ENCODE measurements at places on chromosomes 6 and 20.

DNA sequence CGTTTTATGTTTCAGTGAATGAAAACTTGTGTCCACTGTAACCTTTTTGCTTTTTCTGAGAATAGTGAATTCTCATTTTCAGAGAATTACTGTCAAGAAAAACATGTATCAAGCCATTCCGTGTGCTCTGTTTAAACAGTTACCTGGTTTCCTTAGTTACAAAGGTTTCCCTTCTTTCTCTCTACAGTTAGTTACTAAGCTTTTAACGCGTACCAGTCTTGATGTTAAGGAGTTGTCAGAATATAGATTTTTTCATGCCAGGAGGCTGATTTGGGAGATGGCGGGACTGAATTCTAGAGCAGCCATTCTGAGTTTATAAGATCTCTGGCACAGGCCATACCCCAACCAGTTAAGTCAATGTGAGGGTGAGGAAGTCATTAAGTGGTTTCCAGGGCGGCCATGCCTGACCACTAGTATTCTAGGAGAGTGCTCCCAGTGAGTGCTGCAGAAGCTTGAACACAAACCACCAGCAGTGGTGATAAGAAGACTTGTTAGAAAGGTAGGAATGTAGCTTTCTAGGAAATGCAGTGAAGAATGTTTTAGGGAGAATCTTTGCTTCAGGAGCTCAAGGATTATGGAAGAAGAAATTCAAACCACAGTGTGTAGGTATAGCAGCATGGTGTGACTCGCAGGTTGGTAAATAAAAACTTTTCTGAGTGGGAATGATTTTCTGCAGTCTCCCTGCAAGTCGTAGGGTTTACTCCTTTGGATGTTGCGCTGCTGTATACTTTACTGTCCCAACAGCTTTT, 112.9 kb downstream of the JARID2 start:
- no peak for DNase-seq

DNA sequence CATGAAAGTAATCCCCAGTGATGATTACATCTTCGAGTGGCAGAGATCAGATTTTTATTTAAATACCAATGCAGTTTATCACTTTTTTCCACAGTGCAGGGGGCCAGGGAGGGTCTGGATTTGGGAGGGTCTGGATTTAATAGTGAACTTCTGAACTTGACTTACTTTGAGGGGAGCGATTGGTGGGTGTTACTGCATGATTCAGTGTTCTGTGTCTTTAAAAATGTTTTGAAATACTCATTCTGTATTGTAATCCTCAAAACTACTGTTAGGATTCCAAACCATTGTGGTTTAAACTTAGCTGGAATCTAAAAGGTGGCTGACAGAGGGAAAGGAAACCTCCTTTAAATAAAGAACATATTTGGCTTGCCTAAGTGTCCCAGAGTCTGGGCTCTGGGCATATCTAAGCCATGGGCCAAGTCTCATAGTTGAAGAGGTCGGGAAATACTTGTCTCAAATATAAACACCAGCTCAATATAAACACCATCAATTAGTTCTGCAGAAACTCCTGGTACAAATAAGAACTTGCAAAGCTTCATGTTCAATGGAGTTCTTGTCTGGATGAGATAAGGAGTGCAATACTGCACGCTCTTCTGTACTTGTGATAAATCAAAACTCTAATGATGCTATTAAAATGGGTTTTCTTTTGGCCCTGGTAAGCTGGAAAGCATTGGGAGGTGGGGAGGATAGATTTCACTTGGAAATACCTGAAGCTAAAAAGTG, 14.4 kb downstream of the JARID2 start:
- no peak for DNase-seq

DNA sequence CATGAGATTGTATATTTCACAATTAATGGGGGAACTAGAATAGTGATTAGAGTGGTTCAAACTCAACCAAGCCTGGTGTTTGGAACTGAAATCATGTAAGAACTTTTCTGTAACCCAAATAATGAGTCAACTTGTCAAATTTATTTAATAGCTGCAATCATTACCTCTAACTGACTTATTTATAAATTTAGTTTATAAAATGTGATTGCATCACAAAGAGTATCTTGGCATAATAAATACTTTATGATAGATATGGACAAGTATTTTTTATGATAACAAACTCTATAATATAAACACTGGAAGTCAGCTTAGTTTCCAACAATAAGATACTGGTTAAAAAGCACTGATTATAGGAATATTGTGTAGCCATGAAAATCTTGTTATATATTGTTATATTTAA, 319.1 kb downstream of the RIMS1 start:
- no peak for DNase-seq

DNA sequence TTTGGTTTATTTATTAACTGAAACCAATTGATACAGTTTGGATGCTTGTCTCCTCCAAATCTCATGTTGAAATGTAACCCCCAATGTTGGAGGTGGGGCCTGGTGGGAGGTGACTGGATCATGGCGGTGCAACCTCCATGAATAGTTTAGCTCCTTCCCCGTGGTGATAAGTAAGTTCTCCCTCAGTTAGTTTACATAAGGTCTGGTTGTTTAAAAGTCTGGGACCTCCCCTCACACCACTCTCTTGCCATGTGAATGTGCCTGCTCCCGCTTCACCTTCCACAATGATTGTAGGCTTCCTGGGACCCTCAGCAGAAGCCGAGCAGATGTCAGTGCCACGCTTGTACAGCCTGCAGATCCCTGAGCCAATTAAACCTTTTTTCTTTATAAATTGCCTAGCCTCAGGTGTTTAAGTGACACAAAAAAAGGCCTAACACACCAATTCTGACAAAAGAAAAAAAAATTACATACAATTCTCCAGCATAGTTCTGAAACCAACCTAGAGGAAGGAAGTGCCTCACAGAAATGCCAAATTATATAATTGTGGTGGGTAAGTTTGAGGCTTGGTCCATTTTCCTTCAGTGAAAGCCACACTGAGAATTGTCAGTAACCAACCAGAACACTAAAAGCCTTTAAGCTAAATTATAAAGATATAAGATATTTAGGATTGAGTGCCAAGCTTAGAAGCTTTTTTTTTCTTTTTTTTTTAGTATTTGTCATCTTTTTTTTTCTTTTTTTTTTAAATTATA, 15.0 kb downstream of the MAP7 start:
- no peak for DNase-seq

DNA sequence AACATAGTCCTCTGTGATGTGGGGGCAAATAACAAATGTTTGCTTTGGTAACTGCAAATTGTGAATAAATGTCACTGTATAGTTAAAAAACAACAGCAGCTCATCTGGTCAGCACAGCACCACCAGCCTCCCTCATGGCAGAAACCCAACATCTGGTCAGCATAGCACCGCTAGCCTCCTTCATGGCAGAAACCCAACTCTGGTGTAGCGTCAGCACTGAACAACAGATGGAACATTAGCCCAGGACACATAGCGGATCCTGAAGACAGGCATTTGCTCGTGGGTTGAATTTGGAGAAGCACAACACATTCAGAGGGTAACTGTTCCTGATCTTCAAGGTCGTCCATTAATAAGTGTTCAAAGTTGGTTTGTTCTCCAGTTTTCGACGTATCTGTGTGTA, 265.9 kb downstream of the DLL1 start:
- DNase-seq: no peak

DNA sequence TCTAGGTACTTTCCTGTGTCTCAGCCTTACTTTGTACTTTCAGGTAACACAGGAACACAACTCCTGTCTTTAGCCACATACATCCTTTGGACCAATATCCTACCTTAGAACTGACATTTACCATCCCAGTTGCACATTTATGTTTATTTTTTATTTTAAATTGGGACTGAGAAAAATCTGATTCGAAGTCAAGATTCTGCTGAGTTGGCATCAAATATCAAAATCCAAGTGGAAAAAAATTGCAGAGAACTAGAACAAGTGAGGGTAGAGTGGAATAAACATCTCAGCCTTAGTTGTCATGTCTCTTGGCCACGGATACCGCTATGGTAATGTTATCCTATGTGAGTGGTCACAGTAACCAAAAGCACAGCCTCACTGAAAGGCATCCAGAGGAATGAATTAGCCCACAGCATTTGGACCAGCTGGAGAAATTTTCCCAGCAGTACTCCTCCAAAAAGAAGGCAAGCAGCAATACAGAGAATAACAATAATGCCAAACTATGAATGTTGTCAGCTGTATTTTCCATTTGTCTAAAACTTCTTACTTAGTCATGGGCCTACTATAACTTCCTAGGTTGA, 17.6 kb upstream of the EYA4 start:
- no peak for DNase-seq

DNA sequence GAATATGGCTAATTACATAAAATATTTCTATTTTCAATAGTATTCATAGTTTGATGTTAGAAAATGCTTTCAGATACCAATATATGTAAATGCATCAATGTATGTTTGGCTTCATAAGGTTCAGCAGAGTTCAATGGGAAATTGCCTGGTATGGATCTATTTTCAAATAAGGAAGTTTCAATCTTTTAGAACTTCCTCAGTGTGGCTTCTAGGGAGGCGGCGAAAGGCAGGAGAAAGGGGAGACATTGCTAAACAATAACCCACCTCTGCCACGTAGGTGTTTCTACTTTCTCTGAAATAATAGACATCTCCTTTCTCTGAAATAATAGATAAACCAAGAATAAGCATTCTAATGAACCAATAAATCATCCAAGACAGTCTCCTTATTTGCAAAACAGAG, 237.7 kb upstream of the RAB32 start:
- no peak for DNase-seq

GRCh38 chr20:25259788-25260254, 11.9 kb downstream of the PYGB start:
- no peak for DNase-seq

DNA sequence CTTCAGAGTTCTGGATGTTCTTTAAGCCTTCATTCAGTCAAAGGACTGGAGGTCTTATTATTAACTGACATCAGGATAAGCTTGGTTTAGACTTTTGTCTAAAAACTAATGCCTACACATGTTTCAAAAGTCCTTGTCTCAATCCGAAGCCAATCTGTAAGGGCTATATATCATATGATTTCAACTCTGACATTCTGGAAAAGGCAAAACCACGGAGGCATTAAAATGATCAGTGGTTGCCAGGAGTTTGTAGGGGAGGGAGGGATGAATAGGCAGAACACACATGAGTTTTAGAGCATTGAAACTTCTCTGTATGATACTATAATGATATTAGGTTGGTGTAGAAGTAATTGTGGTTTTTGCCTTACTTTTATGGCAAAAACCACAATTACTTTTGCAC, 1285.8 kb upstream of the CITED2 start:
- no peak for DNase-seq

DNA sequence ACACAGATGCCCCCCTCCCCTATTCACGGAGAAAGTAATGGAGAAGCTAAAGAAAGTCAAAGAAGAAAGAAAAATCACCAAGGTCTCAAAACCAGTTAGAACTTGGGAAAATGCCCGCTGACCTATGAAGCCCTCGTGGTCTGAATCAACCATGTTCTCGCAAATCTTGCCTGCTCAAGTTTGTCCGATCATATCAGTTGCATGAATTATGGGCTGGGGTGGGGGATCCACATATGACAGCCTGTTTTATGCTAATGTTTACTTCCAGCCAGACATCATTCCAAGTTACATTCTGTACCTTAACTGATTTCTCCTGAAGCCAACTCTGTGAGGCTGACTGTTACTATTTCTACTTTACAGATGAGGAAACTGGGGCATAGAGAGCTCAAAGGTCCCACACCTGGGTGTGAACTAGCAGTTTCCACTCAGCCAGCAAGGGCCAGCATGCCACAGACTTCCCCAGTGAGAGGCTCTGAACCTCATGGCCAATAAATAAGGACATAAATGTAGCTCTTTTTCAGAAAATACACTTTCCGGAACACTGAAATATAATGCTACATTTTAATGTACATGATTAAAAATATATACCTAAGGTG, 2.1 kb downstream of the RNASET2 start:
- no peak for DNase-seq

DNA sequence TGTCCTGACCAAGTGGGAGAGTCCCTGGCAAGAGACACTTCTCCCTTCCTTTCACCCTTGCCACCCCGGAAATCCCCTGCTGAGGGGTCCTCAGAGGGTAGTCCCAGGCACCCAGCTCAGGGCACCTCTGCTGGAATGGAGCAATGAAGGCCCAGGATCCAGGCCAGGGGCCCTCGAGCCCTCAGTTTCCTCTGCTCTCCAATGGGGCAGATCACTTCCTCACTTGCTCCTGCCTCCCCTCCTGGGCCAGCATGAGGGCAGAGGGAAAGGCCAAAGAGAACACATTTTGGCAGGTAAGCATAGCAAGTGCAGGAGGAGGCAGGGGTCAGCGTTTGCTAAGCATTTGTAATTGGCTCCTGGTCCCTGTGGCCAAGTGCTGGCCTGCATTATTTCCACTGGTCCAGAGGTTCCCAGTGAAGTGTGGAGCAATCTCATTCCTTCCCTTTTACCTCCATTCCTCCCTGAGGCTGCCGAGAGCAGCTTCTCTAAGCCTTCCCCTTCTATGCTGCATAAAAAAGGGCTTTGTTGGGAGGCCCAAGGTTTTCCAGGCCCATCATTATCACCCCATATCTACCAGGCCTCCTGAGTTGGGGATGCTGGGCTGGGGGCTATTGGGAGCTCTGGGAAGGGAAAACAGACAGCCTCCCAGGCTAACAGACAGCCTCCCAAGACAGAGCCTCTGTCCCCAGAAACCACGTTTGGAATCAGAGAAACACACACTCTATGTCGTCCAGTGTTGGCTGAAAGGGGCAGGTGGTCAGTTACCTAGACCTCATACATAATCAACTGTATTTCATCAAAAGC, 28.8 kb upstream of the VEGFA start:
- DNase-seq: no peak

- DNase-seq: no peak
Observed at GRCh38 chr6:119535332-119535731, 185.8 kb upstream of the MAN1A1 start.

GRCh38 chr6:122817766-122818165, 28.7 kb downstream of the SMPDL3A start:
- DNase-seq: no peak

DNA sequence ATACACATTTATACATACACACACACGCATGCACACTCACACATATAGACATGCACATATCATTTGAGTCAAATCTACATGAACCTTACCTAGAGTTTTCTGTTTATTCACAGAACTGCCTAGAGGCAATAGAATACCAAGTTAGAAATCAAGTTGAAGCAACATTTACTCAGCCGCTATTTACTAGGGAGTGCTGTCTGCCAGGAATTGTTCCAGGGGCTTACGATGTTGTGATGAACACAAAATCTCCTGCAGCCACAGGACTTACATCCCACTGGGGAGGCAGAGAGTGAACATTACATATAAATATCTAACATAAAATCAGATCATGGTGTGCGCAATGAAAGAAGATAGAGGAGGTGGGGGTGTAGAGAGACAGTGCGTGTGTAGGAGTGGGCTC, 80.4 kb downstream of the GCLC start:
- no peak for DNase-seq

GRCh38 chr6:160258346-160259142, at the start of gene SLC22A2:
Gene SLC22A2, minus strand, starts transcription at chr6:160258821. Its CDS starts 64 bp downstream, at chr6:160258757.
- no peak for DNase-seq

- DNase-seq: no peak
Observed at GRCh38 chr20:24684421-24684871, 215.0 kb downstream of the SYNDIG1 start.
